ENCODE measurements at places on chromosomes 12 and 14.

DNA sequence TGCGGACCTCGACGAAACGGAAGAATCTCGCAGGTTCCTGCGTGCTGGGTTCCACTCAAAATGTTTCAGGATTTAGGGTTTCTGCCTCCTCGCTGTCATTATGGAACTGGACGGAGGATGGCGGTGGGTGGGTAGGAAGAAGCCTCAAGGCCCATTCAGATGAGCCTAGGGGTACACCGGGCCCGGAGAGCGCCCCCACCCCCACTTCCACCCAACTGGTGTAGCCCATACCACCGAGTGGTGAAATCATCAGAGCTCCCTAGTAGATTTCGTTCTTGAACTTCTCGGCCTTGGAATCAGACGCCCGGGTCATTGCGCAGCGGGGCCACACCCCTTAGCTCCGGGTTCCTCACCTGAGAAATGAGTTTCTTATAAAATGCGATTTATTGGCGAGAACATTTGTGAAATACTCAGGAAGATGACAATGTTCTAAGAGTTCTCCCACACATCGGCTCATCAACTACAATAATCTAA lies 13.3 kb upstream of the TBX3 start:
- DNase-seq = no peak

GRCh38 chr14:59249029-59249428 lies 60.6 kb downstream of the DAAM1 start:
- no peak for DNase-seq

- no peak for DNase-seq
Measured at GRCh38 chr12:120067084-120067869, 49.3 kb downstream of the RAB35 start.

GRCh38 chr12:29744365-29744764 lies 39.4 kb downstream of the TMTC1 start:
- no peak for DNase-seq

GRCh38 chr12:9070351-9070750 lies 45.4 kb downstream of the A2M start:
- no peak for DNase-seq

DNA sequence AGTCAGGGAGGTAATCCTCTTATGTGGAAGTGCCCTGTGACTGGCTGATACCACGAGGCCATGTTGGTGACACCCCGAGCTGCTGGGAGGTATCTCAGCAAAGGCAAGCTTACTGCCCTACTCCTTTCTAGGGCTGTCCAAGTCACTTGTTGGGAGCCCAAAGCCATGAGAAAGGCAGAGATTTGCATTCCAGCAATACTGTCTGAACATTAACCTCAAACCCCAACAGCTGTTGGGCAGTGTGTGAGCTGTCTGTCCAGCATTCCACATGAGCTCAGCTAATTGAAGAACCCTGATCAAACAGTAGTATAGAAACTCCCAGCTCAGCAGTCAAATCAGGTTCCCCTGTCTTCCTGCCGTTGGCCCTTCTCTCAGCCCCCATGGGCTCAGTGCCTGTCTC lies 9.2 kb downstream of the ABHD4 start:
- no peak for DNase-seq

- no peak for DNase-seq
Measured at GRCh38 chr12:46160981-46161690, 107.7 kb downstream of the SLC38A1 start.

DNA sequence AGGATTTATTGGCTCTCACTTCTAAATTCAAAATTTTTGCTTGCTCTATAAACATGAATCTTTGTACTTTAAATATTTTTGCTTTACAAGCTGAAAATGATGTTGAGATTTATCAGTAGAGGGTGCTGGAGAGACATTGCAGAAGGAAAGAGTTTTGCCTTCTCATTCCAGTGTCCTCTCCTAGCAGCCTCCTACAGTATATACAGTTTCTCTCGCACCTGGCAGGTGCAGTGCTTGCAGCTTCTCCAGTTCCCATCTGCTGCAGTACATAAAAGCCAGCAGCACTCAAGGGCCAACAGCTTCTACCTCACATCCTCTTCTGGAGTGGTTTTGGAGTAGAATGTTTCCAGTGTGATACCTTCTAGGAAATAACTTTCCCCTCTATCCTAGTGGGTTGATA lies 601.8 kb upstream of the ATXN7L3B start:
- no peak for DNase-seq

DNA sequence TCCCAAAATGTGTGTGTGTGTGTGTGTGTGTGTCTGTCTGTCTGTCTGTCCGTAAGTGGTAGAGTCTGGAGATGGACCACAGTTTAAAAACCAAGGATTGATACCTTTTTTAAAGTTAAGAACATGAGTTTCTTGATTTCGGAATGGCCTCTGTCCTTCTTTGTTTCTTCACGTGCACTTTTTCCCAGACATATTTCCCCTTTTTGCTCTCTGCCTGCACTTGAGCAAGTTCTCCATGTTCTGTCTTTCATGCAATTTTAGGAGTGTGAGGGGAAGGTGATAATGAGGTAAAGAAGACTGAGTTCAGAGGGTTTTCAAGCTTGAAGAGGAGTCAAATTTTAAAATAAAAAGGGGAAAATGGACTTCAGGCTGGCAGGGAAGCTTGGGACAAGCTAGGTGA lies 12.7 kb downstream of the OLR1 start:
- DNase-seq = no peak

DNA sequence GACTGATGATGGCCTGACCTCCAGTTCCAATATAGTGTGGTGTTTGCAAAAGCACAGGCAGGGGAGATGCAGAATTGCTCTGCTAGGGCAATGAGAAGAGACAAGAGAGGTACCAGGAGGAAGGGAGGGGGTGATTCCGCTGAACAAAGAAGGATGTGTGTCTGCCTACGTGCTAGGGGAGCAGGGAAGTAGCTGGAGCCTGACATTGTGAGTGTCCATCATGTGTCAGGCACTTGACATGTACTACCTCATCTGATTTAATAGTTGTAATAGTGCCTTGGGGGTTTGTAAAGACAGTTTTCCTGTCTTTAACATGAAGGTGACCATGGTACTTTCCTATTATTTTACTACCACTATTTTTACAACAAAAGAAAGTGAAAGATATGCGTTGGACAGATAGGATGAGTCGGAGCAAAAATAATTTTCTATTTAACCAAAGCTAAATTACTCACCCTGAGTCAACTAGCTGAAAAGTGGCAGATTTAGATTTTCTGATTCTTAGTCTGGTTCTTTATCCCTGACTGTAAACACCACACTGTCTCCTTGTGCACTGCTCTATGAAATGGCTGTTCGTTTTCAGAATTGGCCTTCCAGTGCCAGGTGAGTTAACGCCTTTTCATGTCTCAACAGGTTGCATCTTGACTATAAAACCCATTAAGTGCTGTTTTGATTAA lies 33.7 kb upstream of the TEAD4 start:
- DNase-seq = no peak

GRCh38 chr12:71641390-71641789 lies 22.3 kb downstream of the ZFC3H1 start:
- DNase-seq = no peak

DNA sequence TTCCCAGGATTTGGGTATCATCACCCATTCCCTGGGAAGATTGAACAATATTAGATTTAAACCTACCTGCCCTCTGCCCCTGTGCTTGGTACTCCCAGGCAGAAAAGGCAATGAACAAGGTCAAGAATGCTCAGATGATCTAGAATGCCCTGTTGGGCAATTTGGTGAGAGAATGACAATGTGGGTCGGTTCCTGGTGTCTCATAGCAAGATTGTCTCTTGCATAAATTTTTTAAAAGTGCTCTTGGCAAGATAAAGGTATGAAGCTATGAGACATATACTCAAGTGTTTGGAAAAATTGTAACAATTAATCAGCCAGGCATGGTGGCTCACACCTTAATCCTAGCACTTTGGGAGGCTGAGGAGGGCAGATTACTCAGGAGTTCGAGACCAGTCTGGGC lies 86.0 kb upstream of the OTX2 start:
- DNase-seq = no peak

- no peak for DNase-seq
Measured at GRCh38 chr12:52598966-52599365, 2.3 kb downstream of the KRT72 start.

- DNase-seq = no peak
Measured at GRCh38 chr14:64614166-64614565, 64.4 kb downstream of the PPP1R36 start.

DNA sequence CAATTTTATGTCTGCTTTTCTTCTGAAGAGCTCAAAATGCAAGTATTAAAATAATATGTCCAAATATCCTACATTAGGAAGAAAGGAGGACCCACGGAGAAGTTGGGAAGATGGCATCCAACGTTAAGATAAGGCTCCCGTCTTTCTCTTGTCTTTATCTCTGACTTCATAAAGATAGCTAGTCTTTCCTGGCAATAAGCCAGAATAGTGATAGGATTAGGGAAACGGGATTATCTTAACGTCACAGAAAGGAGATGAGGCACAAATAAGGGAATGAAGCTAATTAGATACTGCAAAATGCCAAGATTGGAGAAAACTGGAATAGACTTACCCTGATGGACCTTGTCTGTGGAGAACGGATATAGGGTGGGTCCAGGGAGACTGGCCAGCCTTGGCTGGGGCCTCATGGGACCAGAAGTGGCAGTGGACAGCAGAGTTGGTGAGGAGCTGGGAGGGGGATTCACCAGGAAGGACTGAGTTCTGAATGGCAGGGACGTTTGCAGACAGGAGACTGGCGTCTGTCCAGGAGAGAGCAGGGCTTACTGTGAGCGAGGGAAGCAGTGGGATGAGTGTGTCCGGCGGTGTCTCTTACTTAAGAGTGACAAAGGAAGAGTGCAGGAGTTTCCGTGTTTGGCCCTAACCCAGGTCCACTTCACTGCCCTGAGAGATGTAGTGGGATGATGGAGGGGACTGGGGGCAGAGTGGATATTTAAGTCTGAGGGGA lies 119.9 kb downstream of the CACNA1C start:
- no peak for DNase-seq

- no peak for DNase-seq
Measured at GRCh38 chr14:83071888-83072501, 1538.3 kb upstream of the SEL1L start.
